Stimulated activated naive CD8-positive, alpha-beta T cell treated with anti-CD3 and anti-CD28 coated beads, Interleukin-15, Interleukin-2, amounts not matched to agents 100 U/mL and 50 U/mL, for 24 hours (primary cell): ENCODE measurements at places on chromosomes 3 and 15.

- DNase-seq: no peak
Measured at GRCh38 chr15:92870010-92870591, 30.0 kb upstream of the CHD2 start.

DNA sequence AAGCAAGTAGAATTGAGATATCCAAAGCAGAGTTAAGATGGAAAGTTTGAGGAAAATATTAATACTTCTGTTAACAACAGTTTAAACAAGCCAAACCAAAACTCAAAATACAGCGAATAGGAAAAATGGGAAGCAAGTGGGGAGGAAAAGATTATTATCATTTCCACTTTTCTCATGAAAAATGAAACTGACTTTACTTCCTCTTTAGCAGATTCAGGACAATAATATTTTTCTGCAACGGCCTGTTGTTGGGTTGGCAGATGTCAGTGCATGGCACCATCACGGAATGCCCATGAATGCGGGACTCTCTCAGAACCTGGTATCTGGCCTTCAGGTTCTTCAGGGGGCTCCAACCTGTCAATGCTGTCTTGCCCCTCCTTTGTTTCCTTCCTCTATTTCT is 11.1 kb downstream of the ANKUB1 start:
- no peak for DNase-seq

DNA sequence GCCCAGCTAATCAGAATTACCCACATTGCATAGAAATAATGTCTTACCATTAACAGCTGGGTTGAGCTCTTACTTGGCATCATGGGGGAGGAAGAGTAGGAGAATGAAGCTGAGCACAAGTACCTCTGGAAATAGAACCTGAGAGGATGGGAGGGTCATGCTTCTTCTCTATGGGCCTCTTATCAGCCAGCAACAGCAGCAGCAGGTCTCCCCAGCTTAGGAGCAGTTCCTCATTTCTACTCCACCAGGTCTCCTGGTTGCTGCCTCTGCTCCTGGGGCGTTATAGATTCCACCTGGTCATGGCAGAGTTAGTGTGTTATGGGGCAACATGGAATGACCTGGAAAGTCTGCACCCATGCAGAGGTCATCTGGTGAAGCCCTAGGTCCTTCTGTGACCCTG is 3.4 kb downstream of the FSD2 start:
- no peak for DNase-seq

GRCh38 chr3:194714564-194714963 is 28.9 kb downstream of the FAM43A start:
- no peak for DNase-seq

DNA sequence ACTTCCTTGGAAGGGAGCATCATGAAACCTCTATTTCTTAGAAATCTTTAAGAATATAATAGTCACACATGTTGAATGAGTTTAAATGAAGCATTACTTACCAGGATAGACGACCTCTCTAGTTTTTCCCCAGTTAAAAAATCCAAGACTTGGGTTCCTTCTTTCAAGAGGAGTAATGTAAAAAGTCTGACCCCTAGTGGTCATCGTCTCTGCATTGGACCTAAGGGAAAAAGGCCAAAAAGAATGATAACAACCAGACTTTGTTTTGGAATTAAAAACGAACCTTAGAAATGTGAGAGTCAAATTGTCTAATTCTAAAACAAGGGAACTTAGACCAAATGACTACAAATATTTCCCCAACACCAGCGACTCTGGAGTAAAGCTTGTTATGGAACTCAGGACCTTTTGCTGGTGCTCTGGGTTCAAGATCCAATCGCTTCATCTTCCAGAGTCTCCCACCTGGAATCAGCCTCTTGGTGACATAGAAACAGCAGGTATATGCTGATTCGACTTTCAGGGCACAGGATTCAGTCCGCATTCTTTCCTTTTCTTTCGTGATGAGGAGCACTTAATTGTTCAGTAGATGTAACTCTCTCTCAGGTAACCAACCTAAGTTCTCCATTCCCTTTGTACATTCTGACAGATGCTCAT is 214.8 kb upstream of the TPRG1 start:
- no peak for DNase-seq

DNA sequence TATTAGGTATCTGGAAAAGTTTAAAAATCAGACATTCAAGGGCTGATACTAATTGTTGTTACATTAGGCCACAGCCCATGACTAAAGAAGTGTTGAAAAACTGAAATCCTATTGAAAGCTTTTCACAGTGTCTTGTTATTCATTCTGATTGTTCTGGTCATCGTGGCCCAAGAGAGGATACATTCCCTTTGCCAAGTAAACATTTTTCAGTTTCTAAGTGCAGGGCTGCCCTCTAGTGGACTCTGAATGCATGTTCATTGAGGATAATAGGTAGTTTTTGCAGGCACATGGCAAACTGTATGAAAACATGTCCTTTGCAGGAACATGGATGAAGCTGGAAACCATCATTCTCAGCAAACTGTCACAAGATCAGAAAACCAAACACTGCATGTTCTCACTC is 181.1 kb downstream of the MYRIP start:
- peak; percentile 22 for DNase-seq
